NCI-H187 treated with DMSO at 0.1 percent for 48 hours (cell line): ENCODE measurements at places on chromosomes 11 and 22.

DNA sequence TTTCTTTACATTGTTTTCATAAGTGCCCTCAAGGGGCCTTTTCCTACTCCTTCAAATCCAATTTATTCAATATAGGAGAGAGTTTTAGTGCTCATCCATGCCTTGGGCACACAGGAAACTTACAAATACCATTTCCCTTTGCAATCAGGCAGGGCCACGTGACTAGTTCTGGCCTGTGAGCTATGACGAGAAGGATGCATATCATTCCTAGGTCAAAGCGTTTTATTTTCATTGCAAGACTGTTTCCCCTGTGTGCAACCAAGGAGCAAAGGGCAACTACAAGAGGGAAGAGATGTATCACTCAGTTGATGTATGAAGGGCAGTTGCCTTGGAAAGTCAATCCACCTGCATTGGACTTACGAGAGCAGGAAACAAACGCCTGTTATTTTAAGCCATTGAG lies 1.9 kb upstream of the TRAF6 start:
- DNase-seq: no peak

DNA sequence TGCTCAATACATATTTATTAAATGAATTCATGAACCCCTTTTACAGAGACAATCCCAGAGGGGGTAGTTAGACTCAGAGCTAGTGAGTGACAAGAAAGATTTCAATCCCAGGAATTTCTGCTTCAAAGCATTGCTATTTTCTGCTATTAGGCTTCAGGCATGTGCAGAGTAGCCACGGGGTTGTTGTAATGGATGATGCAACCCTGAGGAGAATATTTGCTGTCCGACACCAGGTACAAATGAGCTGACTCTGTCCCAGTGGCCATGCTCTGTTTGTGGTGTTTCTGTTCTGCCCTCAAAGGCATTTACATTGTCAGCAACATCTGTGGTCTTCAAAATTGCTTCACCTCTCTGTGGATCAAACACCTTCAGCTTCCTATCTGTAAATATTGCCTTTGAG lies 102.6 kb downstream of the CSNK2A3 start:
- no peak for DNase-seq

- no peak for DNase-seq
Observed at GRCh38 chr11:68832476-68833181, 9.1 kb downstream of the CPT1A start.

- no peak for DNase-seq
Observed at GRCh38 chr11:17386331-17387084, 2.0 kb downstream of the KCNJ11 start.

DNA sequence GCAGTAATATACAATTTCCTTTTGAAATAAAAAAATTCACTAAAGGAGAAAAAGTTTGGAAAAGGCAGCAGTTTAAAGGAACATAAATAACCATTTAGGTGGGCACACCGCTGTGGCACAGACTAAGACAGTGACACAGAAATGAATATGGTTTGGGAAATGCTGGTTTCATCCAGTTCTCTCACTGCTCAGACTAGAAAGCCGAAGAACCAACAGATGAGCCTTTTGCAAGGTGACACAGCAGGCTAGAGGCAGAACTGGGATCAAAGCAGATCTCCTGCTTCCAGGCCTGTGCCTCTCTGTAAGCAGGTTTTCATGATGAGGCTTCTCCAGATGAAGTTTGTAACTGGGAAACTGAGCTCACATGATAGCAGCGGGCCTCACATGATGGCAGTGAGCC lies 380.0 kb upstream of the NARS2 start:
- DNase-seq: no peak

DNA sequence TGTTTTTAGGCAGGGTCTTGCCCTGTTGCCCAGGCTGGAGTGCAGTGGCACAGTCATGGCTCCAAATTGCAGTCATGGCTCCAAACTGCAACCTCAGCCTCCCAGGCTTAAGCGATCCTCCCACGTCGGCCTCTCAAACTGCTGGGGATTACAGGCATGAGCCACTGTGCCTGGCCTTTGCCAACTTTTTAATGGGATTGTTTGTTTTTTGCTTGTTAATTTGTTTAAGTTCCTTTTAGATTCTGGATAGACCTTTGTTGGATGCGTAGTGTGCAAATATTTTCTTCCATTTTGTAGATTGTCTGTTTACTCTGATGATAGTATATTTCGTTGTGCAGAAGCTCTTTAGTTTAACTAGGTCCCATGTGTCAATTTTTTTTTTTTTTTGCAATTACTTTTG lies 10.0 kb upstream of the SCGB1D1 start:
- no peak for DNase-seq

- DNase-seq: no peak
Observed at GRCh38 chr11:59302991-59303390, 55.7 kb upstream of the OR5AN1 start.

DNA sequence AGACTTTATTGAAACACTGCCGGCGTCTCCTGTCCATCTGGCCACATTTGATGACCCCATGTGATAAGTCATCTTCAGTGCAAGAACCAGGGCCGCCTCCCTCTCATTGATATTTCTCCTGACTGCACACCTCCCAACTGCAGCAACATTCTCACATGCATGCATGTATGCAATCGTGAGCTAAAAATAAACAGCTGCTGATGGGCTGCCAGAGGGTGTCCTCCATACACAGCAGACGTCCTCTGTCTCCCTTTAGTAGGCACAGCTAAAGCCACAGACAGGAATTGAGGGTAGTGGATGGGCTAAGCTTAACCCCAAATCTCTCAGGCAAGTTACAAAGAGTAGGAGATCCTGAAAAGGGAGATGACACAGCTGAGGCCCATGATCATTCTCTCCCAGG lies 106.7 kb upstream of the HSD17B12 start:
- no peak for DNase-seq

DNA sequence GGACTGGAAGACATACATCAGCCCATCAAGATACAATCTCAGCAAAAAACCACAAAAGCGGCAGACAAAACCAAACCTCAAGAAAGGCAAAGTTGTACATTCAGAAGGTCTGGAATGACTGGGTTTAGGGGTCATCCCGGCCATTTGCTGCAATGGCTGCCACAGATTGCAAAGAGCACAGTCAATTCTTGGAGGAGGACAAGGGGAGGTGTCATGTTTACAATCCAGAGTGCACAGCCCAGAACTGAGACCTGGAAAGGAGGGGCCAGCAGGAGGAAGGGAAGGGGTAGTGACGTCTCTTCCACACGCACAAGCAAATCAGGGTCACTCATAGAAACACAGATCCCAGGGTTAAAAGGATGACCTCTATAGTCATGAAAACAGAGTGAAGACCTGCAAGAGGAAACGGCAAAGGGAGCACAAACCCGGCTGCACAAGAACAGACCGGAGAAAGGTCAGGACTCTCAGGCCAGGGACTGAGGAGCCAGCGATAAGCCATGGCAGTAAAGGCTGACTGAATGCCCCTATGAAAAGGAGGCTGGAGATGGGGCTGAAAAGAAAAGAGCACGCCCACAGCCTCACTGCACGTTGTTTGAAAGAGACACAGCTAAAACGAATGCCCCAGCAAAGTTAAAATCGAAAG lies 18.2 kb upstream of the MUC5AC start:
- DNase-seq: no peak

DNA sequence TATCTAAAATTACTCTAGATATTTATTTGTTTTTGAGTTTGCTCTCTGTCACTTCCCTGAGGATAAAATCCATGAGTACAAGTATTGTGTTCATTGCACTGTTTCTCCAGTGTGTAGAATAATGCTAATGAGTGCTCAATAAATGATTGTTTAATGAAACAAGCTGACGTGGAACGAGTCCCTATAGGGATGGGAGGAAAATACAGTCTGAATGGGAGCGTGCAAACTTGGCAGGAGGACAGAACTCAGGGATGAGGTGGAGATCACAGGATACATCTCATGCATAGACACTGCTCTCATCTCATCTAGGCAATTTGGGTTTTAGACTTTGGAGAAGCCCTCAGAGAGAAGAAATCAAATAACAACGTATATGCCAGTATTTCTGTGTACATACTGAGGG lies 58.4 kb upstream of the ZC3H12C start:
- DNase-seq: no peak

DNA sequence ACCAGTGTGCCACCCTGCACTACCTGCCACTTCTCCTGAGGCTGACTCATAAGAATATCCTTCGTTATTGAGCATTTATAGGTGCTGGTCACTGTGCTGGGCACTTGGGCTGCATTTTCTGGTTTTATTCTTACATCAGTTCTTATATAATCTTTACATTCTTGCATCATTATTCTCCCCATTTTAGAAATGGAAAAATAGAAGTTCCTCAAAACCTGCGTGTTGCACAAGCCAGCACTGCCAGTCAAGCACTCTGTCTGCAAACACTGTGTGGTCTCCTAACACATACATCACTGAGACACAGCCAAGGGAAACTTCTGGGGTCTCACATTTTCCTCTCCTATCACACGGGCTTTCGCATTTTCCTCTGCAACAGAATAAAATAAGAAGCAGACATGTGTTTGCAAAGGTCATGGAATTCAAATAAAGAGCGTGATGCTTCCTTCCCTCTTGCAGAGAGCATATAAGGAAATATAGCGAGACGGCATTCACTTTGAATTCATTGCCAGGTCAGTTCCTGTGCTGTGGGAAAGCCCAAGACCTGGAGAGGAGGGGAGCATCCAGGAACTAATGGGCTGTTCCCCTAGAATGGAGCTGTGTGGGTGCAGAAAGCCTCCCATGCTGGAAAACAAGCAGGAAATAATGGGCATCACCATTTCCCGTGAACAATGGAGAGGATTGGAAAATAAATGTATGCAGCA lies 73.9 kb upstream of the SEZ6L start:
- no peak for DNase-seq

DNA sequence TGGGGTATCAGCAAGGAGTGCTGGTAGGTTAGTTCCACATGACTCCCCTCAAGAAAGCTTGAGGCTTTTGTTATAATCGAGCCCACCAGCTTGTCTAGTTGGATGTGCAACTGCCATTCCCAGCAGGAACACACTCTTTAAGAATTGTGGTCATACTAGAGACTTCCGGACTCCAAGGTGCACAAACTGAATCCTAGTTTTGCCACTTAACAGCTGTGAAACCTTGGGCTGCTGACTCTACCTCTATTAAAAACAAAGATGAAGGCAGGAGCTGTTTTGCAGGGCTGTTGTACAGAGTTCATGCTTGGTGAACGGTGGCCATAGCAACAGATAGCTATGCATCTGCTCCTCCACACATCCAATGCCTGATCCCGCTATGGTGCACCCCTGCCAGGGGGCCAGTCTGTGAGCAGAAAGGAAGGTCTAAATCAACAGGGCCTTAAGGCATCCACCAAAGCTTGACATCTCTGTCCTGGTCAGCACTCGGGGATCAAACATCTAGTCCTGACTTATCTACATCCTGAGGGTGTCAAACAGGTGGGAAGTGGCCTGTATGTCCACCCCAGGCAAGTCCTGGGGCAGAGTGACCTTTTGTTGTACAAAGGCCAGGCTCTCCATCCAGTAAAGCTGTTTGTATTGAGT lies 36.4 kb downstream of the DKK3 start:
- DNase-seq: no peak
